ENCODE measurements at places on chromosomes 5 and 9. TPM values are rescaled to one million over a fixed set of nuclear protein-coding genes. Genes with fewer than 3 reads are reported as not detected.

DNA sequence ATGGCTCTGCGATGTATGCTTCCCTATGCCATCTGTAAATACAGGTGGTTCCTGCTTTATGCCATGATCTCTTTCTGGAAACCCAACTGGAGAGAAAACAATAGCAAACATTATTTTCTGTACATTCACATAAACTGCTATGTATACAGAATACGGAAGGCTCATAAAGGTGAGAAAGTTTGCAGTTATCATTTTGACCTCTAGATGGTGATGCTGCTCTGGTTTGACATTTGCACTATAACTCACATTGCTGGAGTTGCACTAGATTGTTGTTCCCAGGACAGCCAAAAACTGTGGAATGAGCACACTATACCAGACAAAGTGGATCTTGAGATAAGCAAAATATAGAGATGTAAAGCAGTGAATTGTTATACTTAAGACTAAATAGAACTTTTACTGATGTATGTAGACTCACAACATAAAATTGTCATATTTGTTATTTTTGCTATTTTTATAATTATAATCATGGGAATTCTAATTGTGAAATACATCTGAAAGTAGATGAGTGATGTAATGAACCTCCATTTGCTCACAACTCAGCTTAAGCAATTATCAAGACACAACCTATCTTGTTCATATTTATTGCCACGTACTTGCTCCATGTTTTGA, 246.5 kb downstream of the PTPRD start:
- DNase-seq: no peak

Gene FBP2
- 0.54 TPM for total RNA-seq

DNA sequence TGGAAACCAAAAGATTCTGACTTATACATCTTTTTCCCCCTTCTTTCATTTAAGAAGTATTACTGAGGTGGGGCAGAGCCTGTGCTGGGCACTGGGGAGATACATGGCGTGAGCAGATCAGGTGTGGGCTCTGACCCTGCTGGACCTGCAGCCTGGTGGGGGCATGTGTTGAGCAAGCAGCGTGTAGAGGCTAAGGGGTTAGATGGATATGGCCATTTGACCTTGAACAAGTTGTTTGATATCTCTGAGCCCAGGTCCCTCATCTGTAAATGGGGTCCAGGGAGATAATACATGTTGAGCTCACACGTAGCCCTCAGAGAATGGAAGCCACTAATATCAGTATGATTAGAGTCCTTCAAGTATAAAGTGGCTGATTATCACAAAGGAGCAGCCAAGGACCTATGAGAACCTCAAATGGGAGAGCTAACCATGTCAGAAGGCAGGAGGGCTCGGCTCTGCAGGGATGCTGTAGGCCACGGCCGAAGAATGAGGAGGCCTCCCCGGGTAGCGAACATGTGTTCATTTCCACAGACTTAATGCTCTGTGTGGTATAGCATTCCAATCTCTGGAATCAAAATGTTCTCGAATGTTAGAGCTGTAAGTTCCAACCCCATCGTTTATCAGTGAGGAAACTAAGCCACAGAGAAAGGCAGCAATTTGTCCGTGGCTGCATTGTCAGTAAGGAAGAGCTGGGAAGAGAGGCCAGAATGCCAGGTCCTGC, 15.4 kb upstream of the ANGPTL2 start:
- DNase-seq: no peak

DNA sequence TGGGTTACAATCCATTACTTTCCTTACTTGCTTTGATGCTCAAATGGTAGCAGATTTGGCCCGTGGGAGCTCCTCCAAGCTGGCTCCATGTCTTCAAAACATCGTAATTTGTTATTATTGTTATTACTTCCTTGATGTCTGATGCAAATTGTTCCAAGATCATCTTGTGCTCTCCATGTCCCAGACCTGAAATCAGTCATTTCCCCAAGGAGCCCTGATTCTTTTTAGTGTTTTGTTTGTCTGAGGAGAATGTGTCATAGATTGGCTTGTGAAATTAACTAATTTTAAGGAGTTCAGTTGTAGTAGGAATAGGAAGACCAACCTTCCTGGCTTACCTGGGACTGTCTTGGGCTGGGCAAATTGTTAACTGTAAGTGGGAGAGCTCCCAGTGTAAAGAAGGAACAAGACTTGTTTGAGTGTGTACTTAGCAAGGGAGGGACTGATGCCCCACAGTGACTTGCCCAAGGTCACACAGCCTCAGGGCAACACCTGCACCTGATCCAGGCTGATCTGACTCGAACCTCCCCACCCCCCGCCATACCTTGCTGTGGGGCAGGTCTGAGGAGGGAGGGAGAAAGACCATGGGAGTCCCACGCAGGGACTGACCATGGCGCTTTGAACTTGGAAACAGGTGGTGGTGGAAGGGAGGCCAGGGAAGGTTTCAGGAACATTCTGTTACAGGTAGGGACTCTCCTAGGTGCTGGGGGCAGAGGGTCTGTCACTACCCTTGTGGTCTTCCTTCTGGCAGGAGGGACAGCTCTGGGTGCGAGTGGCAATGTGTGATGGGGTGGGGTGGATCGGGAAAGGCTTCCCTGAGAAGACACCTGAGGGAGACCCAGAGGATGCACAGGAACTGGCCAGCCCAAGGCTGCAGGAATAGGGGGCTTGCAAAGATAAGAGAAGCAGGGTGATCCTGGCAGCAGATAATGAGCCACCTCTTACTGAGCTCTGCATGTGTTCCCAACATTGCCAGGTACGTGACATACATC, 2.7 kb upstream of the BICD2 start:
- DNase-seq: no peak

Gene SGCD
- 75.2 TPM for total RNA-seq

Gene EMB
- total RNA-seq: 15.4 TPM
